NCI-H2081 treated with DMSO at 0.1 percent for 48 hours (cell line): ENCODE measurements at places on chromosomes 3 and 15.

- DNase-seq, result no peak
Observed at GRCh38 chr3:126753191-126754160, 49.4 kb downstream of the CHCHD6 start.

GRCh38 chr3:63395960-63396359 lies 117.9 kb downstream of the SYNPR start:
- no peak for DNase-seq

DNA sequence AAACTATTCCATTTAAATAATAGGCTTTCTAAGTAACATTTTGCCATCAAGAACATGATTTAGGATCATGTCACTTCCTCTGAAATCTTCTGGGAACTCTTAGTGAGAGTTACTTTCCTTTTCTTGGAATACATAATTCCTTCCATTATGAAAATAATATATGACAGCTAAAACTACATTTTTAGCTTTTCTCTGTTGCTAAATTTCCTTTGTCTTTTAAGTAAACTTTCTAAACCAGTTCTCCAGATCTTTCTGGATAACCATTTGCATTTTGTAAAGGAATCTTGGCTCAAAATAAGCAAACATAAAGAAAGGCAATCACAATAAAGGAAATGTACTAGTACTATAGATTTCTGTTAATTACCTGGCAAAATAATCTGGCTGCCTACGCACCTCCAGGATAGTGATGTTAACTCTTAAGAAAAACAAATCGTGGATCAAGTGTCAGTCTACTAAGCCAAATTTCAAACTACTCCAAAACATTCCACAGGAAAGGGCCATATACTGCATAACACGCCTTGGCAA lies 165.7 kb downstream of the ZNF385D start:
- DNase-seq, result no peak

DNA sequence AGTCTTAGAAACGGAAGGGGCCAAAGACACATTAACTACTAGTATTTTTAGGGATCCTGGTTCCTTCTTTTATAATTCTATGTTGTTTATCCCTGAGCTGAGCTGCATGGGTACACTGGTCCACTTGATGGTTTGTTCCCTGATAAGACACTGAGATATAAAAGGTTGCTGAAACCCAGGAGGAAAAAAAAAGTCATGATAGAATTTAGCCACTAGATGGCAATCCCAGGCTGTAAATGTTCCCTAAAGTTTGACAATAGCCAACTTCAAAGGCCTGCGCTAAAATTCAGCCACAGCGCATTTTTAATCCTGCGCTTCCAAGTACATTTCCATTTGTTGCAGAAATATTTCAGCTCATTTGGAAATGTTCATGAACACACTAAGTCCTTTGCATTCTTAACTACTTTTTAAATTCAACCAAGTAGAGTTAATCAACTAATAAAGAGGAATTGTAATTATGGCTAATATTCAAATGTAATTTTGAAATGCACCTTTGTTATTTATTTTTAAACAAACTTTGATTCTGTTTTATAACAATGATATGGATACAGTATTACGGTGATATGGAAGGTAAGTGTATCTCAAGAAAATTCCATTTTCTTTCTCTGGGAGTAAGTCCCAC lies 249.3 kb upstream of the FEZF2 start:
- DNase-seq, result peak; percentile 14

DNA sequence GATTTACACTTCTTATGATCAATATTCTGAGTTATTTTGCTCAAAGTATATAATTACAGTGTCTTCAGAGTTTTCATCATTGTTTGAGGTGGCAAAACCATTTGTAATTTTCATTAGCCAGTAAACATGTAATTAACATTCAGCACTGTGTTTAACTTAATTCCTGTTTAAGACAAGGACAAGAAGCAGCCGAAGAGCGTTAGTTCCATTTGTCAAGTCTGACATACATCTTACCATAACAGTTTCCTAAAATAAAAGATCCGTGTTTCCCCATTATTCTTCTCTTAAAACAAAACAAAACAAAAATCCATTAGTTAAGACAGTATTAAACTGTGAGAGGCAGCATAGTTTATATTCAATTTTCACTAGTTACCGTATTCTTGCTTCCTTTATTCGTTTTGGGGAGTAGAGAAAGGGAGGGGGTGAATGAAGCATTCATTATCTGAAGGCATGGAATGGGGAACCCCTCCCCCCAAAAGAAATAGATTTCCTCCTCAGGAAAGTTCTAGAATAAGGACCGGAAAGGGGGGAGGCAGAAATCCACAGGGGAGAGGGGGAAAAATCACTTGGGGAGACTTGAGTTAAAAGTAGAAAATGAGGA lies 5.5 kb upstream of the NR2F2 start:
- no peak for DNase-seq
